ENCODE measurements at places on chromosomes 7 and 10.

DNA sequence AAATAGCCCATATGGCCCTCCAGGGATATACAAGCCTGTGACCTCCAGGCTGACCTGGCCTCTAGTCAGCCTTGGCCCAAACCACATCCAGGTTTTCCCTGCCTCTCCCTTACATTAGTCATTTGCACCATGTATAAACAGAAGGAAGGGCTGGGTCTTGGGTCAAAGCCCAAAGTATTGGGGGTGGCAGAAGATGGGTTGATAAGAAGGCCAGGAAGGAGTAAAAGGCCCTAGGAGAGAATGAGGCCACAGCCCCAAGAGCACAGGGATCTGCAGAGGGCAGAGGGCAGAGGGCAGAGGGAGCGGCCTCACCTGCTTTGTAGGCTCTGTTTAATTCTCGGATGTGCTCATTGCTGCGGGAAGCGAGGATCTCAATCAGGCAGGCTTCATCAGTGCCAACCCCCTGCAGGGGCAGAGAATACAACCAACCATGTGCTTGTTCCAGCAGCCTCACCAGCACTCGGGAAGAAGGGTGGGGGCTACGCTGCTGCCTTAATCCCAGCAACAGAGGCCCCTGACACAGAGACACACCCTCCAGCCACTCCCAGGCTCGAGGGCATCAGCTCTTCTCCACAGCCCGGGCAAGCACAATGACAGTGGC, 31.3 kb downstream of the PLAC9 start:
- DNase-seq: peak; percentile 31

- no peak for DNase-seq
Measured at GRCh38 chr7:102096706-102097427, 189.8 kb upstream of the SH2B2 start.

GRCh38 chr10:132228616-132229015, 41.9 kb downstream of the DPYSL4 start:
- DNase-seq: no peak

GRCh38 chr10:105967256-105967655, 1197.2 kb downstream of the SORCS1 start:
- DNase-seq: no peak

DNA sequence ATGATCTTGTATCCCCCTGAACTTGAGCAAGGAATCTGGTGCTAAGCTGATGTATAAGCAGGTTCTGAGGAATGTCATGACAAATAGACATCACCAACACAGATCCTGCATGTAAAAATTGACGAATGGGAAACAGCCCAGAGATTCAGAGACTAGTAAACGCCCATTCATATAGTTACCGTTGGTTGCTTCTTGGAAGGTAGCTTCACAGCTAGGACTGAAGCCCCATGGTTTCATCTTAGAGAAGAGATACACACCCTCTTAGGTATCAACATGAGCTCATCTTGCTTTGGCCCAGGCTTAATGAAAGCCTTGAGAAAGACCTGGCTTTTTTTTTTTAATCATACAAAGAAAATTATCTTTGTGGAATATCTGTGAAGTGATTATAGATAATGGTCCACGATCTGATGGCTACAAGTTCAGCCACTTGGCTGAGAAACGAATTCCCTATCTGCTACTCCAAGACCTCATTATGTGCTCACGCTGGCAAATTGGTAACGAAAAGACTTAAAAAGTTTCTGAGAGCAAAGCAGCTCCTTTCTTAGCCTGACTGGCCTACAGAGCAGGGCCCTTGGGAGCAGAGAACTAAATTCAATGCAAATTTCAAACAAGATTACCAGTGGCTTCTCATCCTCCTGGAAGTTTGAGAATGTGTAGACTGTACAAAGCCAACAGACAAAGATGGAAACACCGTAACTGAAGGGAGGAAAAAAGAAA, 181.1 kb downstream of the NRP1 start:
- no peak for DNase-seq

Measured in fibroblast of skin of abdomen (primary cell).